ENCODE measurements at places on chromosomes 16 and 17.

DNA sequence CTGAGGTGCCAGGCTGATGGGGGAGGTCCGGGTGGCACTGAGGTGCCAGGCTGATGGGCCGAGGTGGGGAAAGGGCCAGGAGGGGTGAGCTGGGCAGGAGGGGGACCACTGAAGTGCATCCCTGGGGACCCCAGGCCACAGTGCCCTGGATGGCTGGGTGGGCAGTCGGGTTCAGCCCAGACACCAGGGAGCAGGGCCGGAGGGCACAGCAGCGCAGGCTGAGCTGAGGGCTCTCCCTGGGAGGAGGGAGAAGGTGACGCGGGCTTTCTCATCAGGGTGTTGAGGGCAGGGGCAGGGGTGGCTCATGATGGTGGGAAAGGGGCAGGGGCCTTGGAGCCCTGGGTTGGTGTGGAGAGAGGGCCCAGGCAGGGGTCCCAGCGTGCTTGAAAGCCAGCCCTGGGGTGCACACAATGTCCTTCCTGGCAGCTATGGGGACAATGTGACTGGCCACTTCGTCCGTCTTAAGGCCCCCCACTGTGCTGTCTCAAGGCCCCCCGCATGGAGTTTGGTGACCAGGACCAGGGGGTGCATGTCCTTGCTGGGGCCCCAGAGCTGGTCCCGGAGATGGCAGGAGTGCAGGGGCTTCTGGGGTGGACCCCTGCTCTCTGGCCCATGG is 16.0 kb downstream of the CD7 start:
- DNase-seq = no peak

GRCh38 chr16:31114468-31114867 is 3.0 kb upstream of the KAT8 start:
- DNase-seq = no peak

DNA sequence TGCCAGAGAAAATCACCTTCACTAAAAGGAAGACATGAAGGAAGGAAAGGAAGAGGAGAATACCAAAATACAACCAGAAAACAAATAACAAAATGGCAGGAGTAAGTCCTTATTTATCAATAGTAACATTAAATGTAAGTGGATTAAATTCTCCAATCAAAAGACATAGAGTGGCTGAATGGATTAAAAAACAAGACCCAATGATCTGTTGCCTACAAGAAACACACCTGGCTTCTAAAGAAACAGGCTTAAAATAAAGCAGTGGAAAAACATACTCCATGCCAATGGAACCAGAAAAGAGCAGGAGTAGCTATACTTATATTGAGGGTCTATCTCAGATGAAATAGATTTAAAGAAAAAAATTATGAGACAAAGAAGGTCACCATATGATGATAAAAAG is 86.4 kb upstream of the METRNL start:
- no peak for DNase-seq

DNA sequence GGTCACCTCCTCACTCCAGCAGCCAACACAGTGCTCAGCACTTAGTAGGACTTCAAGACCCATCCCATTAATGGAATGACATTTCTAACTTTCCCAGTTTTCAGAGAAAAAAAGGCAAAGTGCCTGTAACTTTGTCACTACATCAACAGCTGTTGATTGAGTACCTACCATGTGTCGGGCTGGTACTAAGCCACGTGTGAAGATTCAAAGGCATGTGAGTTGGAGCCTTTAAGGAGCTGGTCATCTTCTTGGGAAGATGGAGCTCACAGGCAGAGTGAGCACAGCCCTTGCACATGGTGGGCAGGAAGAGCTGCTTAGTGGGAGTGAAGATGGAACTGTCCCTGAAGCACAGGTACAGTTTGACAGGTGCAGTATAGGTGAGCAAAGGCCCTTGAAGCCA is 88.6 kb downstream of the GNAO1 start:
- no peak for DNase-seq
